ENCODE measurements at places on chromosomes 1 and 21.

GRCh38 chr1:246008363-246008831, 498.7 kb downstream of the SMYD3 start:
- DNase-seq, result no peak

DNA sequence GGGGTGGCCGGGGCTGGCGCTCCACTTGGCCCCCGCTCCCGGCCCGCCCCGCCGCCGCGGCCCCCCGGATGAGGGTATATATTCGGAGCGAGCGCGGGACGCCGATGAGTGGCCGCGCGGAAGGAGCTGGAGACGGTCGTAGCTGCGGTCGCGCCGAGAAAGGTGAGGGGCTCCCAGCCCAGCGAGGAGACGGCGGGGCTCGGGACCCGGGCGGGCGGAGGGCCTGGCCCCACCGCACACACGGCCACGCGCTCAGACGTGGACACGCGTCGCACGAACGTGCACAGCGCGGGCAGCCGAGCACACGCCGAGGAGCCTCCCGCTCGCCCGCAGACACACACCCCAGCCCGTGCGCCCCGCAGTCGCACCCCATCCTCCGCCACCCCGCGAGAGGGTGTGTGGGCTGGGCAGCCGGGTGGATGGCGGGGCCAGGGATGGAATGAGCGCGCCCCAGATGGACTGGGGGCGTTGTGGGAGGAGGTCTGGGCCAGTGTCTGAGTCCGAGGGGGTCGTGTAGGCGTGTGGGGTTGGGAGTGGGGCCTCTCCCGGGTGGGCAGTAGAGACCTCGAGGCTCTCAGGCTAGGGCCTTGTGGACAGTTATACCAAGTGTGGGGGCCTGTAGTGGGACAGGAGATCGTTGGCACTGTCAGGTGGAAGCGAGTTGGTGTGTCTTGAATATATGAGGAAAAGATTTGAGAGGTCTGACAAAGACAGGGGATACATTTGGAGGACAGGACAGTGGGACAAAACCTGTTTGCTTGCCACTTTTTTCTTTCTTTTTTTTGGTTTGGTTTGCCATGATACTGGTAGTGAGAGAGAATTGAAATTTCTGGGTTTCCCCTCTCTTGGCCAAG, at the start of gene UAP1:
UAP1 (plus strand) TSS at position 107 of the 854 bp plus-strand sequence. CDS start 4,347 bp downstream, outside the sequence.
- peak; percentile 37 for DNase-seq

DNA sequence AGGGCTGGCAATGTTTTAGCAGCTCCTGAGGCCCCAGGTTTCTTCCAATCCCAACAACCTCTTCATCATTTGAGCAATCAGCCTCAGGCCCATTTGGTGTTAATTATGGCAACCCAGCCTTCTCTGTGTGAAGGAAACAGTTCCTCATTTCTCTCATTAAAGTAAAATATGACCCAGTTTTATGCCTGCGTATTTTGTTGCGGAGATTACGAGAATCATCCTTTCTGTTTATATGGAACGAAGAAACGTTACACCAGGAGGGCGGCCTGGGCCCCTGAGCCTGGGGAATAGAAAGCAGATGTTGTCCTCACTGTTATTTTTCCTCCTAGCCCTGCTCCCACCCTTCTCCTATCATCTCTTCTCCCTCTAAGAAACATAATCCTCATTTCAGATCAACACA, 332.2 kb upstream of the USP24 start:
- DNase-seq, result no peak

DNA sequence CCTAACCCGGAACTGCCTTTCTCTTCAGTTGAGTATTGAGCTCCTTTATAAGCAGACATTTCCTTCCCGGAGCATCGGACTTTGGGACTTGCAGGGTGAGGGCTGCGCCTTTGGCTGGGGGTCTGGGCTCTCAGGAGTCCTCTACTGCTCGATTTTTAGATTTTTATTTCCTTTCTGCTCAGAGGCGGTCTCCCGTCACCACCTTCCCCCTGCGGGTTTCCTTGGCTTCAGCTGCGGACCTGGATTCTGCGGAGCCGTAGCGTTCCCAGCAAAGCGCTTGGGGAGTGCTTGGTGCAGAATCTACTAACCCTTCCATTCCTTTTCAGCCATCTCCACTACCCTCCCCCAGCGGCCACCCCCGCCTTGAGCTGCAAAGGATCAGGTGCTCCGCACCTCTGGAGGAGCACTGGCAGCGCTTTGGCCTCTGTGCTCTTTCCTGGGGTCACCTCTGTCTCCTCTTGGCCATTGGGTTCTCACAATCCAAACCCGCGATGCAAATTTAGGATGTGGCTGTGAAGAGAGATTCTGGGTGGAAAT, 3.7 kb downstream of the OLIG2 start:
- no peak for DNase-seq

GRCh38 chr1:2555634-2556276, 416 bp upstream of the TNFRSF14 start:
- peak; percentile 82 for DNase-seq

- no peak for DNase-seq
Measured at GRCh38 chr1:12142141-12142823, 24.5 kb upstream of the TNFRSF1B start.

DNA sequence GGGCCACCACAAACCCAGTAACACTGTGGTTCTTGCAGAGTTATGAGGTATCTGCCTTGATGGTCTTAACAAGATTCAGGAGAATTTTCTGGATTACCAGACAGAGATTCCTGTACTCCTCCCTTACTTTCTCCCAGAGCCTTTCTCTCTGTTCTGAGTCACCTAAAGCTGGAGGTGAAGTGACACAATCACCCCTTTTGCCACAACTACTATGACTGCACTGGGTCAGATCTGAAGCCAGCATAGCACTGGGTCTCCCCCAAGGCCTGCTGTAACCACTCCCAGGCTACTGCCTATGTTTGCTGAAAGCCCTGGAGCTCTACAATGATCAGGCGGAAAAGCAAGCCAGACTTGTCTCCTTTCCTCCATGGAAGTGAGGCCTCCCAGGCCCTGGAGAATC, 156.7 kb upstream of the NEGR1 start:
- no peak for DNase-seq

DNA sequence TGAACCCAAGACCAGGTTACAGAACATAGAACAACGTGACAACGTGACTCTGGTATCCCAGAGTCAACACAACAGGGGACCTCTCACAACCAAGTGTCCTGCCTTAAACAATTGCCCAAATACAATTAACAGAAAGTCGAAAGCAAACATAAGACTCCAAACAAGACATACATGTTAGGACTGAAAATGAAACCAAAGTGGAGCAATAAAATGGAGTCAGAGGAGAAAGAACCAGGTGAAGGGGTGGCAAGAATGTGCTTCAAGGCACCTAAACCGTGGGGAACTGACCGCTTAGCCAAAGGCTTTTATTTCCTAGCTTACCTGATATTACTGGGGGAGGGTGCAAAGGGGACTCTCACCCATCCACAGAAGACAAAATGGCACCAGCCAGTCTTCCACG, 17.8 kb downstream of the BACE2 start:
- no peak for DNase-seq

- DNase-seq, result no peak
Measured at GRCh38 chr21:41349126-41349525, 12.7 kb upstream of the MX2 start.

GRCh38 chr1:94358630-94359599, 59.3 kb upstream of the ABCD3 start:
- no peak for DNase-seq

GRCh38 chr1:158809862-158810261, 21.3 kb upstream of the MNDA start:
- no peak for DNase-seq

DNA sequence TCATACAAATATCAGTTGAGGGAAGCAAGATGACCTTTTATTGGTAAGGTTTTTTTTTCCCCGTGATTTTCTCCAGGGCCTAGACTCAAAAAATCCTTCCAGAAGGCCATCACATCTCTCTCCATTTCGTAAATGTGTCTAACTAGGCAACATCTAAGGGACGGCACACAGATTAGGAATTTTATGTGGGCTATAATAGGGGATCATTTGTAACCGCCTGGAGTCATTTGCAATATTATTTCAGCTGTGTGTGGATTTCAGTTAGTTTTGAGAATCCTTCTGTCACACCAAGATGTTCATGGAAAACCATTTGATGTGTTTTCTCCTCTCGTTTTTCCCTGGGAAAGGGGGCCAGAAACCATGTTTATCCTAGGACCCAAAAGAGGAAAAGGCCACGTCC, 63.1 kb downstream of the ATP5PO start:
- no peak for DNase-seq

- DNase-seq, result no peak
Measured at GRCh38 chr1:239184561-239185244, 201.7 kb upstream of the CHRM3 start.

DNA sequence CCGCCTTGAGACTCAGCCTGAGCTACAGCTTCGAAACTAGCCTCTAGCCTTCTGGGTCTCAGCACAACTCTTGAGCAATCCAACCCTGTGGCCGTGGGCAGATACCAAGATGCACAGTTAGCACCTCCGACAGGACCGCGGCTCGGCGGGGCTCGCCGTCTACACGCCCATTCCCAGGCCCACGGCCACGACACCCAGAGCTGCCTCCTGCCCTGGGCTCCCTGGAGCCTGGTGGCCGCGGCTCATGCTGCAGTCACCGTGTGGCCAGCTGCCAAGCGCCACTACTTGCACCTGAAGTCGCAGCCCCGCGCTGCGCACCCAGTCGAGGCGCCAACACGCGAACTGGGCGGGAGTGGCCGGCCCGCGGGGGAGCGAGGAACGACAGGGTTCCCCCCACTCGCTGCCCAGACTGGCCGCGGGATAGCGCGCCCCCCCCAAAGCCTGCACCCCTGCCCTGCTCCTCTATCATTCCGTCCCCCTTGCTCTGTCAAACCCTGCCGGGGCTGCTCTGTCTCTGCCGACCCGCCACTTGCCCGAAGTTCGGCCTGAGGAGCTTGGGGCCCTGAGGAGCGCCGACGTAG, 729 bp upstream of the CDCA8 start:
- peak; percentile 52 for DNase-seq

- no peak for DNase-seq
Measured at GRCh38 chr1:168824418-168825065, 95.5 kb upstream of the DPT start.

DNA sequence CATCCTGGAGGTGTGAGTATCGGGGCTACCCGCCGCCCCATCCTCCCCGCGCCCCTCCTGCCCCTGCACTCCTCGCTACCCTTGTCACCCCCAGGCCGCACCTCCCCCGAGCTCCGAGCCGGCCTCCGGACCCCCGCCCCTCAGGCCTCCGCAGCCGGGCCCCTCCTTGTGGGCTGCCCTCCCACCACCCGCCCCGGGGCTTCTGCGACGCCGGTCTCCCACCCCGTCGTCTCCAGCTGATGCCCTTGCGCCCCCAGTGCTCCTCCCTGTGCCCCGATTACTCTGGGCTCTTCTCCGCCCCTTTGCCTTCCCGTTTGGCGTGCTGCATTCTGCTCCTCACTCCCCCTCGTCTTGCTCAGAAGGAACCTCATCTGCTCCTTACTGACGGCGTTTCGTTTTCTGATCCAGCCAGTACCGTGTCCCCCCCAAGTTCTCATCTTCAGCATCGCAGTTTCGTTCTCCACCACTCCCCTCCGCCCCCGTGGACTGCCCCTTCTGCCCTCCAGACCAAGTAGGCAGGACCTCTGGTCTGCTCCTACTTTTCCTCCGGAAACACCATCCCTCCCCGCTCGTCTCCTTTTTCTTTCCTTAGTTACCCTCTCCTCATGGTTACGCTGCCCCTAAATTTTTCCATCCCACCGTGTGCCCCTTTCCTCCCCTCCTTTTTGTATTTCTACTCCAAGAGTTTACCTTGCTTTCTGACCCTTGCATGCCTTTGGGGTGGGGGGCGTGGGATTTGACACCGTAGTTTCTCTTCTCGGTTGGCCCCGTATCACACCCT, 841 bp downstream of the SNX27 start:
- DNase-seq, result peak; percentile 39

GRCh38 chr1:156245451-156246232, 2.2 kb downstream of the PAQR6 start:
- DNase-seq, result peak; percentile 56

DNA sequence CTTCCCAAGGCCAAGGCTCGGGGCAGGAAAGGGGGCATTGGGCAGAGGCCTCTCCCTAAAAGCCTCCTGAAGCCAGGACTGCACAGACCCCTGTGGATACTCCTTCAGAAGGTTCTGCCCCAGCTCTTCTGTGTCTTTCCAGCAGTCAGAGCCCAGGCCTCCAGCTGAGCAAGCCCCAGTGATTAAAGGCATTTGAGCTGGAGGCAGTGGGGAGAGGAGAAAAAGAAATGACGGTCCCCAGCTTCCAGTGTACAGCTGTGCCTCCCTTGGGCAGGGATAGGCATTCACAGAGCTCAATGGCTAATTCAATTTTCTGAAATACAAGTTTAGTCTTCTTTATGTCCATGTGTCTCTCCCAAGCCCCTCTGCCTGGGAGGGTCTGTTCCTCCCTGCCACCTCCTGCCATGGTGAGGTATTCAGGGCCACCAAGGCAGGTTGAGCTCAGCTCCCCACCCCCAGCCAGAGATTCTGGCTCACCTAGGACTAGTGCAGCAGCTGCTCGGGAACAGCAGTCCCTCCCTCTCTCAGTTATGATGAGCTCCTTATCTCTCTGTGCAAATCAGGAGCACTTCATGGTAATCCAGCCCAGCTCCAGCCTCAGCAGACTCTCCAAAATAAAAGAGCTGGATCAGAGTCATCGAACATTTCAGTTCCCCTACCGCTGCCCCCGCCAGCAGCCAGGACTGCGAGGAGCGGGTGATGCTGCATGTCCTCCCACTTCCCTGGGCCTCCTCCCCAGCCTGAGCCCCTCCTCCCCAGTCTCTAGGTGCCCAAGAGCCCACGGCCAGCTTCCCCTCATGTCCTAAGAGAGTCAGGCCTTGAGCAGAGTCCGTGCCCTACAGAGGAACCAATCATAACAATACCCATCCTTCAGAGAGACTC, 208.4 kb upstream of the ZC3H12A start:
- DNase-seq, result no peak

GRCh38 chr1:240663169-240663879, 51.4 kb upstream of the GREM2 start:
- DNase-seq, result no peak

DNA sequence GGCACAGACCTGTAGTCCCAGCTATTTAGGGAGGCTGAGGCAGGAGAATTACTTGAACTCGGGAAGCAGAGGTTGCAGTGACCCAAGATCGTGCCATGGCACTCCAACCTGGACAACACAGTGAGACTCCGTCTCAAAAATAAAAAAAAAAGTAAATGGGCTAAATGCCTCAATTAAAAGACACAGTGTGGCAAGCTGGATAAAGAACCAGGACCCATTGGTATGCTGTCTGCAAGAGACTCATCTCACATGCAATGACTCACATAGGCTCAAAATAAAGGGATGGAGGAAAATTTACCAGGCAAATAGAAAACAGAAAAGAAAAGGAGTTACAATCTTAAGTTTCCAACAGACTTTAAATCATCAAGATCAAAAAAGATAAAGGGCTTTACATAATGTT, 40.3 kb downstream of the ACBD6 start:
- peak; percentile 27 for DNase-seq

GRCh38 chr21:41449613-41450012, 23.6 kb downstream of the MX1 start:
- DNase-seq, result no peak

- no peak for DNase-seq
Measured at GRCh38 chr1:3105167-3105863, 36.3 kb downstream of the PRDM16 start.
